ENCODE measurements at places on chromosomes 5 and 9. TPM values are rescaled to one million over a fixed set of nuclear protein-coding genes. Genes with fewer than 3 reads are reported as not detected.

The SLC1A3 gene
- total RNA-seq: 9.6 TPM

- no peaks in the 10 kb centered on the region for H3K36me3 ChIP-seq
- H3K4me1 ChIP-seq: peaks cover 16% of the 10 kb centered on the region
- no peak for DNase-seq
- H3K4me3 ChIP-seq: no peak overlapping the region
- H3K27ac ChIP-seq: no peak overlapping the region
Observed at GRCh38 chr5:24161559-24161958, 483.2 kb downstream of the CDH10 start.

DNA sequence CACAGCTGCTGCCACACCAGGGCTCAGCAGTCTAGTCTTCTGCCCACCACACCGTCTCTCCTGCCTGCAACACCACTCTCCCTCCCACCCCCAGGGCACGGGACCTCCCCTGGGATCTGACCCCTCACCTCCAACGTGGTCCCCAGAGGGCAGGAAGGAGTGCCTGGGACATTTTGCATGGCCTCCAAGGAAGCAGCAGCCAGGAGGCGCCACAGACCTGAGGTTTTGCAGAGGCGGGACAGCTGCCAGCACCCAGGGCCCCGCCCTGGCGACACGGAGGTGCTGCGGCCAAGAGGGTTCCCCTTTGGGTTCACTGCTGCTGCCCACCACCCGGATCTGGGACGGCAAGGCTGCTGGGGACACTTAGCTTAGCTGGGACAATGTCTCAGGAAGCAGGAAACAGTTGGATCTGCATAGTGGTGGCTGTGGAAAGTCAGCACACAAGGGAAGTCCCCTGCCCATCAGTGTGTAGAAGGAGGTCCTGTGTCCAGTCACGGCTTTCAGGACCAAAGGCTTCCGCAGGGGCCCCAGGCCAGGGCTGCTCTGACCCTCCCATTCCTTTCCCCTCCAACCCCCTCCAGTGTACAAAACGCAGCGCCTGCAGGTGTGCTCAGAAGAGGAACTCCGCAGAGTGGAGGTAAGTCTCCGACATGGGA, 13.8 kb downstream of the PROP1 start:
- no peak overlapping the region for H3K4me3 ChIP-seq
- DNase-seq: peak; percentile 58
- no peaks in the 10 kb centered on the region for H3K4me1 ChIP-seq
- no peaks in the 10 kb centered on the region for H3K36me3 ChIP-seq

DNA sequence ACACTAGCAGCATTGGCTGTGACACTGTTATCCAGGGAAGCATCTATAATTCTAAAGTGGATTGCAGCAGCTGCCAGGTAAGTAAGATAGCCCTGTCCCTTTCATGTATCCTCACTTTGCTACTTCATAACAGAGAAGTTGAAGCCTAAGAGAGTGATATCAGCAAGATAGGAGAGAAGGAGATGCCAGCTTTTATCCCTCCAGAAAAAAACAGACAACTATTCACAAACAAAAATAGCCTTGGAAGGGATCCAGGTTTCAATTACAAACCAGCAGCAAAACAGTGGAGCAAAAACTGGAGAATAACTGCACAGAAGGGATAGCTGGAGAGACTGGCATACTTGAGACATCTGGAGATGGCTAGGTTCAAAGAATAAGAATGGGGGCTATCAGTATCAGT, 19.6 kb upstream of the VCAN start:
- no peaks in the 10 kb centered on the region for H3K36me3 ChIP-seq
- no peak overlapping the region for H3K27ac ChIP-seq
- H3K4me1 ChIP-seq: peaks cover 10% of the 10 kb centered on the region
- H3K4me3 ChIP-seq: no peak overlapping the region
- H3K27me3 ChIP-seq: no peaks in the 10 kb centered on the region

Data from MCF 10A (cell line).